LNCaP clone FGC (cell line): ENCODE measurements at places on chromosomes 12 and 14.

- DNase-seq, result peak; percentile 57
Observed at GRCh38 chr12:32454866-32455265, 55.5 kb downstream of the FGD4 start.

GRCh38 chr14:92847278-92847677, 53.2 kb downstream of the GOLGA5 start:
- no peak for DNase-seq

DNA sequence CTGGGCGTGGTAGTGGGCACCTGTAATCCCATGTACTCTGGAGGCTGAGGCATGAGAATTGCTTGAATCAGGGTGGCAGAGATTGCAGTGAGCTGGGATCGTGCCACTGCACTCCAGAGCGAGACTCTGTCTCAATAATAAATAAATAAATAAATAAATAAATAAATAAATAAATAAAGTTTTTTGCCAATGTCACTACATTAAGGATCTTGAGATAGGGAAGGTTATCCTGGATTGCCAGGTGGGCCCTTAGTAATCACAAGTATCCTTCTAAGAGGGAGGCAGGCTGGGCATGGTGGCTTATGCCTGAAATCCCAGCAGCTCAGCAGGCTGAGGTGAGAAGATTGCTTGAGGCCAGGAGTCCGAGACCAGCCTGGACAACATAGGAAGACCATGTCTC, 4.5 kb upstream of the FBXW8 start:
- DNase-seq, result no peak

- no peak for DNase-seq
Observed at GRCh38 chr14:100219126-100219785, 19.7 kb upstream of the YY1 start.

- no peak for DNase-seq
Observed at GRCh38 chr12:131121705-131122405, 168.1 kb downstream of the ADGRD1 start.

DNA sequence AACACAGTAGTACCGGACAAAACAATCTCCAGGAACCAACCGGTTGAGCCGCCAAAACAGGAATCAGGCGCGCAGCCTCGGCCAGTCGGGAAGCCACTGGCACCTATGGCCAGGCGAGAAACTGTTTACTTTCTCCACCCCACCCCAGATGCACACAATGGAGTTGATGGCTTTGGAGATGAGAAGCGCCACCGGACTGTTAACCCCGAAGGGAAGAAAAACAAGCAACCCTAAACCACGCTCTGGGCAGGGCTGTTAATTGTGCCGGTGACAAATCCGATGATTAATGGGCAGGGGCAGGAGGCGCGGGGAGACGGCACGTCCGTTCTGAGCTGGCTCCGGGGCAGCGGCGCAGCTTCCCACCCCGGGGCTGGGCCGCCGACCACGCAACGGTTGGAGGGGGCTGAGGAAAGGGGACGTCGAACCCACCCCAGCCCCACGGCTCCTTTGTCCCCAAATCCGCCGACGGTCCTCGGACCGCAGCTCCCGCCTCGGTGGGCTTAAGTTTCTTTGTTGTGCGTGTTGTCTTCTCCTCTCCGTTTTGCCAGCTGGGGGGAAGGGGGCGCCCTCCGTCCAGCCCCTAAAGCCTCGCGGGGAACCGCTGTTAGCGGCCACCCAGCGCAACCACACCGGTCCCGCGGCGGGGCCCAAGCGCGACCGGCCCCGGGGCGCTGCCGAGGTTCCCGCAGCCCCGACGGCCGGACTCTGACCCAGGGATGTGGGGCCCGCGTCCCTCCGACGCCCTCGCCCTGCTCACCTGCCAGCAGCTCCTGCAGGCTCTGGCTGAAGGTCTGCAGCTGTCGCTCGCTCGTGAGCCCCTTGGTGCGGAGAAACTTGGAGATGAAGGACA, 790 bp downstream of the BTG1 start:
- no peak for DNase-seq

GRCh38 chr12:128815779-128816642, 7.7 kb downstream of the SLC15A4 start:
- DNase-seq, result no peak

- DNase-seq, result peak; percentile 14
Observed at GRCh38 chr12:27844366-27845090, 64.5 kb upstream of the MANSC4 start.

DNA sequence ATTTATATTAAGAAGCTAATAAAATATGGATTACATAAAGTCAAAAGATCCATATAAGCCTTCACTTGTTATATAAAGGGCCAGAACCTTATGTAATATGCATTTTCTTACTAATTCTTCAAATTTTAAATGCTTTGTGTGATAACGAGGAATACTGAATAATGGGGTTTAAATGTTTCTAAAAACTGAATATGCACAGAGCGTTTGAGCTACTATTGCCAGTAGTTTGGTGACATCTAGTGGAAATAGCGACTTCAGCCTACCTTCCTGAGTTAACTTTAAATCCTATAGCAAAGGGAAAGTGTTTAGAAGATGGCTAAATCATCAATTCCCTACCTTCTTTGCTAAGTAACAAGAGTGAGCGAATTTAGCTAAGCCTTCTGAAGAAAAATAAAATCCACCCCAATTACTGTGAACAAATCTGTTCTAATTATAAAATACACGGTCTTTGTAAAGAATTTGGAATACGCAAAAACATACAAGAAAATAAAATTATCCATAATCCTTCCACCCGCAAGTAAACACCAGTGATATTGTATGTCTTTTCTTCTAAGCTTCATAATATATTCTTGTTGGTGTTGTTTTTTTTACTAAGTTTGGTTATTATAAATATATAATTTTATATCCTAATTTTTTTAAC, 115.5 kb upstream of the G2E3 start:
- DNase-seq, result peak; percentile 48

GRCh38 chr14:31292937-31293616, 85.5 kb upstream of the HECTD1 start:
- no peak for DNase-seq

DNA sequence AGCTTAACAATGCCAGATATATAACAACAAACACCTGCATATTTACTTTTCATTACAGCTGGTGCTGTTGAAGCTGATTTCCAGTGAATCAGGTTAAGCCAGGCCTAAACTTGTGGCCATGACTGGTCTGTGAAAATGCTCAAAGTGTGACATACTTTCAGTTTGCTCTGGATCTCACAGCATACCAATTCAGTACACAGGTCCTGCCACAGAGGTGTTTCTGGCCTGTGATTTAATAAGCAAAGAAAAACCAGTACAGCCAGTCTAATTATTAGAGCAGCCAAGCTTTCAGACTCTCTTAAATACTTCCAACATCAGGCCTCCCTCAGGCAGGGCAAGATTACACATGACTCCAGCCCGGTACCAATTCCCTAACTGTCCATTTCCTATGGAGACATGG, 27.4 kb upstream of the TMCC3 start:
- peak; percentile 92 for DNase-seq

DNA sequence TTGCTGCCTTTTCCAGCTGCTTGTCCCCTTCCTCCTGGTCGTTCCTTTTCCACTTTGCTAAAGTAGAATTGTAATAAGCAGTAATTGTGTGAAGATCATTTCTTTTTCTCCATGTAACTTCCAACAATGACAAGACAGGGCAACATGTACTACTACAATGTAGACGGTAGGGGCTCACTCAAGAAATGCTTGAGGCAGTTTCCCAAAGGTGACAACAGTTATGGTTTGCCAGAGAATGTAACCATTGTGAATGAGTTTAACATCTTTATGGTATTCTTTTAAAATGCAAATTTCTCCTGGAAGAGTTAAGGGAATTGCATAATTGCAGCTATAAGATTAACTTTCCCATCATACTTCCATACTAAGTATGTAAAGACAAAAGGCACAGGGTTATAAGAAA, 23.8 kb upstream of the PHLDA1 start:
- no peak for DNase-seq

DNA sequence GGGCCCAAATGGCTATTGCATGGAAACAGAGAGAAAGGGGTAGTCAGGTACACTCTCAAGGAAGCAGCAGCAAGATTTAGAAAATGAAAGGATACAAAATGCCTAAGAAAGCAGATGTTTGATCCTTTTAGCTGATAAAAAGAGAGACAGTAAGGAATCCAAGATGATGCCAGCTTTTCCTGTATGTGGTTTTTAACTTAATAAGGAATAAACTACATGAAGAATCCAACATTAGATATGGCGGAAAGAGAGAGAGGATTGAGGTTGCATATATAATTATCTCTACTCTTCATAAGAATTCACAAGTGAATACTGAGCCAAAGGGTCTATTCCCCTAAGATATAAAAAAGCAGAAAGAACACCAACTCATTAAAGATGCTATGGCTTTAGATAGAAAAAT, 11.6 kb downstream of the TMED10 start:
- DNase-seq, result no peak

- no peak for DNase-seq
Observed at GRCh38 chr12:122827258-122827657, 8.0 kb upstream of the HIP1R start.

DNA sequence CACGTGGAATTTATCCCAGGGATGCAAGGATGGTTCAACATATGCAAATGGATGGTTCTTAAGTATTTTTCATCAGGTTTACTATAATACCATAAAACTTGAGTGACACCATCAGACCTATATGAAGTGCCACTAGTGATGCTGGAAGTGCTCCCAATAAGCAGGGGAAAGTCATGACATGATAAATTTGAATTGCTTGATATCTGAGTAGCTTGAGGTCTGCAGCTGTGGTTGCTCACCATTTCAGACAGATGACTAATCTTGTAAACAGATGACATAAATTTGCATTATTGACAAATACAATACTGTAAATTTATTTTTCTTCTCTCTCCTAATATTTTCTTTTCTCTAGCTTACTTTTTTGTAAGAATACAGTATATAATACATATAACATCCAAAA, 13.7 kb upstream of the PRPF39 start:
- no peak for DNase-seq

DNA sequence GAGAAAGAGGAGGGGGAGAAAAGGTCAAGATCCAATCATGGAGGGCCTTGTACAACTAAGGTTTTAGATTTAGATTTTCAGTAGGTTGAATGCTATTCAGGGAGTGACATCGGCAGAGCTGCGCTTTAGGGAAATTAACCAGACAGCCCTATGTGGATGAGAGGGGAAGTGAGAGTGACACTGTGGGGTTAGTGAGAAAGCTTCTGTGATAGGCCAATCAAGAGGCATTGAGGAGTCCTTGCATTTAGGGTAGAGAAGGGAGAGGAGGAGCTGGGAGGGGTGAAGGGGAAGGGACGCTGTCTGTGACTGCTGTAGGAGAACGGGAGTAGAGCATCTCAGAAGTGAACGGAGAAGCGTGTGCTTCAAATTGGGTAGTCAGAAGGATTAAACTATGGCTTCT, 3.4 kb downstream of the HSD17B6 start:
- no peak for DNase-seq

- DNase-seq, result no peak
Observed at GRCh38 chr12:63045020-63045860, 105.8 kb downstream of the AVPR1A start.
